ENCODE measurements at places on chromosomes 5 and 9.

GRCh38 chr5:82512025-82512424 is 233.9 kb upstream of the RPS23 start:
- no peak for DNase-seq

- peak; percentile 13 for DNase-seq
These were observed 51.2 kb downstream of the SAR1B start for GRCh38 chr5:134581241-134581981.

DNA sequence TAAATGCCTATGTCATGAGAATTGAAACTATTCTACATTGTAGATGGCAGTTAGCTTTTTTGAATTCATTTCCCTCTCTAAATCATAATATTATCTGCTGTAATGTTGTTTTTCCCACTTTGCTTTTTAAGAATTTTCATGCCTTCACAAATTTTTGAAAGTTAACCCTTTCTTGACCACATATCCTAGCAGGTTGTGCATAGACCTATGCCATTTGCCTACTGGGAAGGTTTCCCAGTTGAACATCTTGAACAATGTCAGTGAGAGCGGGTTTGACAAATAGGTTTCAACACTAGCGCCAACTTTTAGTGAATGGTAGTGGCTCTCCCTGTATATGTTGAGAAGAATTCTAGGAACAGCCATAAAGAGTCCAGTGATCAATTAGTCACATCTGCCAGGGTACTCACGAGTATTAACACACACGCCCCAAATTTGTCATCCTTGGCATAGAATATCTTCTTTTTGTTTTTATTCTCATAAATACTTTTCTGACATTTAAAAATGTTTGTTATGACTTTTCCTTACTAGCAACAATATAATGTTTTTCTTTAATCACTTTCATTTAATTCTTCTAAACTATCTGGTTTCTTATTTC is 307.6 kb downstream of the PJA2 start:
- DNase-seq, result no peak

- DNase-seq, result no peak
These were observed 60.3 kb downstream of the TENT4A start for GRCh38 chr5:6773342-6774035.

GRCh38 chr5:133428072-133428660 is 184.2 kb downstream of the FSTL4 start:
- DNase-seq, result no peak

DNA sequence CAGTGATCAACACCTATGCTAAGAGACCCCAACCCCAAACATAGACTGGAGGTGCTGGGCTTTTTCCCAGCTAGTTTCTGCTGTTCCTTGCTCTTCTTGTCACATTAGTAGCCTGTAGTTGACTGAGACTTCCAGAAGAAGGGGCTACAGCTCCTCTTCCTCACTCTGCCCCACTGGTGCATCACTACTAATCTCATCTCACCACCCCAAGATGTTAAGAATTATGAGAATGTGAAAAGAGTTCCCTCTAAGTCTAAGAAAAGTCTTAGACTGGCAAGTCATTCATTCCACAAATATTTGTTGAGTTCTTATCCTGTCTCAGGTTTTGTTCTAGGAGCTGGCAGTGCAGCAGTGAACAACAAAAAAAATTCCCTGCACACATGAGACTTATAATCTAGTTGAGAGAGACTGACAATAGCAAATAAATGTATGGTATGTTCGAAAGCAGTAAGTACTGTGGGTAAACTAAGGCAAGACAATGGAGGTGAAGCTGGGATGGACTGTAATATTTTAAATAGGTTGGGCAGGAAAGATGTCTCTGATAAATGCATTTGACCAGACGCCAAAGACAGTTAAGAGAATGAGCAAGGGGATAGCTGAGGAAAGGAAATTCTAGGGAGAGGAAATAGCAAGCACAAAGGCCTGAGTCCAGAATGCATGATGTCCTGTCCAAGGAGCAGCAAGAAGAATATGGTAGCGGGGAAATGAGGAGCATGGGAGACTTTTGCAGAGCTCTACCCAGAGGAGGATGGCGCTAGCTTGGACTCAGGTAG is 92.3 kb downstream of the PTCD2 start:
- DNase-seq, result no peak

- no peak for DNase-seq
These were observed 29.4 kb upstream of the IL17B start for GRCh38 chr5:149408252-149409099.

DNA sequence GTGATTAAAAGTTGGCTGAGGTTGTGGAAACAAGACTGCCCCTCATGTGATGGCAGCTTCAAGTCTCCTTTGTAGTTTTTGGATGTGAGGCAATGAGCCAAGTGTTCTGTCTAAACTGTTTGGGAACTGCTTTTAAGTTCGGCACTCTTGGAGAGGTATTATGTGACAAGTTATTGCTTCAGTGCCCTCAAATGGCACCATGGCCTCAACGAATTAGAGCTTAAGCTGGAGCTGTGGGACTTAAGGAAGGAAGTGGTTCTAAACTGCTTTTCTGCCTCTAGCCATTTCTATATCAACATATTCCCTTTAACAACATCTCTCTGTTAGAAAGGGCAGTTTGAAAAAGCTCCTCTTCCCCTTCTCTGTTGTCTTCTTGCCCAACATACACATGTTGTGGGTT is 227.7 kb downstream of the RFK start:
- no peak for DNase-seq

- DNase-seq, result no peak
These were observed 48.5 kb downstream of the MFAP3 start for GRCh38 chr5:154087260-154087659.

- no peak for DNase-seq
These were observed 85.6 kb downstream of the RAD23B start for GRCh38 chr9:107368696-107369095.

GRCh38 chr9:76366275-76366674 is 28.0 kb downstream of the RFK start:
- DNase-seq, result no peak

DNA sequence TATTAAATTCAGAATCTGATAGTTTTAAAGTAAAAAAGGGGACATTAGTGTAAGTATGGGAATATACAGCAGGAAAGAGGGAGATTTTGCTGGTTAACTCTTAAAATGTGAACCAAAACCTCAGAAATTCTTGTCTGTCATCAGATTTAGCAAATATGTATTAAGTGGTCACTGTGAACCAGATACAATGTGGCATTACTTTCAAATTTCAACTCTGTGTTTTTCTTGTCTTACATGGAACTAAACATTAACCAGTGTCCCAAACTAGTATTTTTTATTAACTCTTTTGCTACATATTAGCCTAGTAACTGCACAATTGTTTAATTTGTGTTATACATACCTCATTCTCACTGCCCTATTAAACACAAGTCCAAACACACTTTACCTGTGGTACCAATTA is 259.9 kb upstream of the RASA1 start:
- no peak for DNase-seq

- no peak for DNase-seq
These were observed 82.5 kb downstream of the SEMA6A start for GRCh38 chr5:116492016-116492623.

DNA sequence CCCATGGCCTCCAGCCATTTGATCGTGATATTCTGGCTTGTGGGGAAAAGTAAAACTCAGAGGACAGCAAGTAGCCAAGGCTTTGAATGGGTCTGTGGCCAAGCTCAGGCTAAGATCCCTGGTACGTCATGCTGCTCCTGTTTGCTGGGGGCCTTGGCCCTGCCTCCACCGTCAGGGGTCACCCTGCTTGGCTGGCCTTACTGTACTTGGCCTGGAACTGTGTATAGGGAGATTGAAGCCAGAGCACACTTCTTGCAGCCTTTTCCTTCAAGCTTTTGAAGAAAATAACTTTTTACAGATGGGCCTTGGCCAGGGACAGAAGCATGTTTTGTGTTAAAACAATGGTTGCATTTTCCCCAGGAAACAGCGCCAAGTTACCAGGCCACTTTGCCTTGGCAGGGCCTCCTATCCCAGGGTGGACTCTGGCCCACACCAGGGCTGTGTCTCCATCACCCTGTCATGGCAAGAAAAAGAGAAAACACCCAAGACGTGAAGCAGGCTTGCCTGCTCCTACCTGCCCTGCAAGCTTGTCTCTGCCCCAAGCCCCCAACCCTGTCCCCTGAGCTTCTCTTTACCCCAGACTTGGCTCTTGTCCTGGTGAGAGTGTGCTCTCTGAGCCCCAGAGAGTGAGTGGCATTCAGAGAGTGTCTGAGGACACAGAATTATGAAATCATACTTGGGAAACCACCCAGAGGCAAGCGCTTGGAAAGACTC is 286.9 kb downstream of the GADD45G start:
- no peak for DNase-seq

DNA sequence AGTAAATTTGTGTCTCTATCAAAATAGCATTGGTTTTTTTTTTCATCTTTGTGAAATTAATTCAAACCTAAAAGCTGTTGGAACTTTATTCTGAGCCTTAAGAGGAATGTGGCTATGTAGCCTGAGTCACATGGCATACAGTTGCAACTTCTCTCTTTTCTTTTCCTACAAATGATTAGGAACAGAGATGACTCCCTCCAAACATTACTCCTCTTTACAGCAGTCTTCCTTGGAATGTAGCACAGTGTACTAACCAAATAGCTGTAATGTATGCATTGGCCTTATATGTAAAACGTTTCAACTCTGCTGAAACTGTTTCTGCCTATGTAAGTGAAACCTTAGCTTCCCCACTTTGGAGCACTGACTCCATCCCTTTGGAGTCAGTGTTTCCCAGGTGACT is 100.9 kb upstream of the MAP1B start:
- no peak for DNase-seq
